ENCODE measurements at places on chromosomes 6 and 20.
A peak's percentile ranks its signal among the peaks of the same experiment; 100 is the strongest.

- no peak for DNase-seq
Observed at GRCh38 chr6:137743493-137743892, 123.6 kb upstream of the TNFAIP3 start.

GRCh38 chr20:62902926-62903615, 23.2 kb downstream of the DIDO1 start:
- DNase-seq, result no peak

DNA sequence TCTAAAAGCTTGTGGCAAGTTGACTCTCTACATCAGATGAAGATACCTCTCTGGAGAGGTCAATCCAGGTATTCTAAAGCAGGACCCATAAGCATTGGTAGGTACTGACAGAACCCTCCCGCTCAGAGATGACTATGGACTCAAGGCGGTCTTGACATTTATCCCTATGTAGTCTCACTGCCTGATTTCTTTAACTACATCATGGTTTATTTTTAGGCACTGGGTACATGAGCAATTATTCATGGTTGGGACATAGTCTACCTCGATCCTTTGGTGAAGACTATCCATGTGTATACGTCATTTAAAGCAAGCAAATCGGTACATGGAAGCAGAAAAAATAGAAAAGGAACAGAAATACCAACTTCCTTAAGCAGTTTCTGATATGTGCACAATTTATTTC, 136.2 kb upstream of the TAB2 start:
- DNase-seq, result no peak

GRCh38 chr6:52483671-52484003, 63.5 kb downstream of the EFHC1 start:
- DNase-seq, result no peak

GRCh38 chr6:46138281-46138680, 8.5 kb downstream of the ENPP4 start:
- no peak for DNase-seq

DNA sequence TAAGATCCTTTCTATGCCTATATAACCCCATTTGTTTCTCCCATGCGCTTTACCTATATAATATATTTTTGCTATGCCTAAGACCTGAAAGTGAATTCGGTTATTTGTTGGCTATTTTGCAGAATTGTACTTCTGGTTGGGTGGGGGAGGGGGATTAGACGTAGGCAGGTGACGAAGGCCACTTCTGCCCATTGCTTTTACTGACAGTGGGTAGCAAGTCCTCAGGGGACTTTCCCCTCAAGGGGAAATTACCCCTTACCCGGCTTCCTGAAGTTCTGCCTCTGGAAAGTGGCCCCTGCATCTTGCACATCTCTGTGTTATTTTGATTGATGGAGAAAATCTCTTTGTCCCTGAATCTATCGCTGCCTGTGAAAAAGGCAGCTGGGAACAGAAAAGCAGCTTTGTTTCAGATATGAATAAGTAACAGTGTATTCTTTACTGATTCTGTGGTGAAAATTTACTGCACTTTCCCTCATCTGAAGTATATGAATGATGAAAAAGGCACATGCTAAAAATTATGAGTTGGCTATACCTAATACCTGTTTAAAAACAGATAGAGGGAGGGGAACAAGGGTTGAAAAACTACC, 133.9 kb downstream of the UTRN start:
- no peak for DNase-seq

DNA sequence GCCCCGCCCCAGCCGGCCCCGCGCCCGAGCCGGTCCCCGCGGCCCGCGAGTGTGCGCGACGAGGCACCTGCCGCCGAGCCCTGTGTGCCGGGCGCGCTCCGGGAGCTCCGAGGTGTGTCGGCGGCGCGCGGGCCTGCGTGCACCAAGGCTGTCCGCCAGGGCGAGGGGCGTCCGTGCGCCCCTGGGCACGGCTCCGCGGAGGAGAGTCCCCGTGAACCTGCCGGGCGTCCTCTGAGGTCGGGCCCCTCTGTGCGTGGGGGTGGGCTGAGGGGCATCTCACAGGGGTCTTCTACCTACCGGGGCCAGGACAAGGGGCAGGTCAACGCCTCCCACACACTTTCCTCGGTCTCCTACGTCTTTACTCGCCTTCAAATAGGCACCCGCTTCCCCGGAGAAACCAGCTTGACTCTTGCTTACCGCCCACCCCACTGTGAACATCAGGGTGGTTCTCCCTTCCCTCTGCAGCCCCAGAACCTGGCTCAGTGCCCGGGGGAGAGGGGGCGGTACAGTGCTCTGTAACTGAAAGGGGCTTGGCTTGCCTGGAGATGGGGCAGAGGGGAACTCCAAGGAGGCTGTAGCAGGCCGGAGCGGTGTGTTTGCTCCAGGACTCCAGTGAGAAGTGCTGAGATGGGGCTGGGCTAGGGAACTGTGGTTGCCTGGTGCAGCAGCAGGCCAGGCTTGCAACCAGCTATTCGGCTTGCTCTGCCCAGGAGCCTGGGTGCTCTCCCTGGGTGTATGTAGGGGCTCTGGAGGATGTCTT, at the start of gene SAMD10:
Gene SAMD10 (minus strand): TSS at position 86 of the 760 bp plus-strand sequence. CDS start 175 bp downstream, outside the sequence.
- DNase-seq, result no peak

DNA sequence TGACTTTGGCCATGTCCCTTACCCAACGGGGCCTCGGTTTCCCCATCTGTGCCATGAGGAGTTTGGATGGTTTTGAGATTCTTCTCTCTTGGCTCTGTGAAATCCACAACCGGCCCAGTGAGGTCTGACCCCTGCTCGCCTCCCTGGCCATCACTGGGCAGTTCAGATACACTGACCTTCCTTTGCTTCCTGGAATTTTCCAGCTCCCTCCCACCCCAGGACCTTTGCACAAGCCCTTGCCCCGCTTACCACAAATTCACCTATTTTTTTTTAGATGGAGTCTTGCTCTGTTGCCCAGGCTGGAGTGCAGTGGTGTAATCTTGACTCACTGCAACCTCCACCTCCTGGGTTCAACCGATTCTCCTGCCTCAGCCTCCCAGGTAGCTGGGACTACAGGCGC, 12.6 kb upstream of the NOL4L start:
- no peak for DNase-seq

DNA sequence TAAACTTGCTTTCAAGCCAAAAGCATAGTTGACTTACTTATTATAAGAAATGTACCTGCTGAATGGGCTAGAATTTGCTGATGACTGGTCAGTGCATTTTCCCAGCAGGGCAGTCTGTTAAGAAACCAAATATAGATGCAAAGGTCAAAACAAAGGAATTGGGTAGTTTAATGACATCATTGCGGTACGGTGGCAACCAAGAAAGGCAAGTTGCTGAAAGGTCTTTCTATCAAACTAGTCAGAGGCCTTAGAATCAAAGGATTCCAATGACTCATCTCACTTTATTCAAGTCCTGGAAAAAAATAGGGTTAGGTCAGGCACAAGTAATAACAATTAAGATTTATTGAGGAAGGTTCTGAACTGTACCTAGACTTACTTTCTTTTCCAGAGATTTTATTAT, 76.4 kb downstream of the KIZ start:
- DNase-seq, result no peak

DNA sequence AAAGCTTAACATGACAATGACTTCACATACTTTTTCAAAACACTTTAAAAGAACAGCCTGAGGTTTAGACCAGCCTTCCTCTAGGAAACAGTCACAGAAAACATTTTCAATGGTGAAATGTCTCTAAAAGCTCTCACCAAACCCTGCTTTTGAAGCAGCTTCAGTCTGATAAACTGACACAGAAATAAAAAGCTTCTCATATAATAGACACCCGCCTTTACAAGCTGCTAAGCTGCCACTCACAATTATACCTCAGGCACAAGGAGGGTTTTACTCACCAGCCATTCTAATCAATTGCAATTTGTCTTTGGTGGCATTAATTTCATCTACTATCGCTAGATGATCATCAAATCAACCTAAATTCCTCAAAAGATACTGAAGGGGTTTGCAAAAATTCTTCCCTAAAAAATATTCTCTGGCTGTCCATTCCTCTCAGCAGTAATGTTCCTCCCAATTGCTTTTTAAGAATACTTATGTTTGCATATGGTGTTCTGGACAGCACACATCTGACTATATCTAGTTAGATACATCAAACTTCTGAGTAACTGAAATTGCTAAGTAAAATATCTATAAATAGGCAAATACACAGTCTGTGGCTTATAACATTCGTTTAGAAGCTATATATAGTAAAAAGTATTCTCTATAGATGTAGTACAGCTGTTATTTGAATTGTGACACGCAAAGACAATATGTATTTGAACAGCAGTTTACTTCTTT, 29.4 kb downstream of the KIF13A start:
- DNase-seq, result no peak

- DNase-seq, result no peak
Observed at GRCh38 chr20:32535953-32536823, 48.9 kb downstream of the NOL4L start.

- DNase-seq, result no peak
Observed at GRCh38 chr6:44730771-44731391, 343.4 kb downstream of the CDC5L start.

- no peak for DNase-seq
Observed at GRCh38 chr6:113921299-113921904, 49.5 kb downstream of the HDAC2 start.

- DNase-seq, result no peak
Observed at GRCh38 chr6:149551920-149552319, 6.1 kb upstream of the PPIL4 start.

DNA sequence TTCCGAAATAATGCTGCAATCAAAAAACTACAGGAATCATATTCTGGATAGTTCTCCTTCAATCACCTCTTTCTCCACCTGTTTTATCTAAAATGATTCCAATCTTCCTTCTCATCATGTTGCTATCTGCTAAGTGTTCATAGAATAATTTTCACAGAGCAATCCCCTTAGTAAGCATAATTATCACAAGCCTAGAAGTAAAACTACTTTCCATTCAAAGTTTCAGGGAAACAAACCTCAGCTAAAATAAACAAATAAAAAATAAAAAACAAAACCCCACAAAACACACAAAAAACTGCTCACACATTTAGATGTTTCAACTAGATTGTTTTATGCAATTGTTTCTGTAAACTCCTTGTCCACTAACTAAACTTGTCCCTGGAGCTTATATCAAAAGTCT, 291.2 kb downstream of the PHACTR1 start:
- DNase-seq, result no peak

DNA sequence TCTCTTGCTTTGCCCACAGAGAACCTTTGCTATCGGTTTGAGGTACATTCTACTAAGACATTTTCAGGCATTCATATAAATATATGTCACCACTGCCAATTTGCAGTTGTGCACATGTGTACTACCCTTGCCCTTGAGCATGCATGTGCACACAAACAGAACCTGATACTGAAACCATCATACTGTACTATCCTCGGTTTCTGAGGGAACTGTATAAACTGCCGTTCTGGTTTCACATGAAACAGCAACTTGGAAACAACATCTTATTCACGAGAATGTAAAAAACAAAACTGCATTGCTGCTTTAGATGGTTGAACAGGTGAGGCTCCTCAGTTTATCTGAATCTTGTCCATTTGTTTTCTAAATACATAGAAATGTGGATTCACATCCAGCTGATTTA, 151.2 kb upstream of the TMEM170B start:
- DNase-seq, result no peak

DNA sequence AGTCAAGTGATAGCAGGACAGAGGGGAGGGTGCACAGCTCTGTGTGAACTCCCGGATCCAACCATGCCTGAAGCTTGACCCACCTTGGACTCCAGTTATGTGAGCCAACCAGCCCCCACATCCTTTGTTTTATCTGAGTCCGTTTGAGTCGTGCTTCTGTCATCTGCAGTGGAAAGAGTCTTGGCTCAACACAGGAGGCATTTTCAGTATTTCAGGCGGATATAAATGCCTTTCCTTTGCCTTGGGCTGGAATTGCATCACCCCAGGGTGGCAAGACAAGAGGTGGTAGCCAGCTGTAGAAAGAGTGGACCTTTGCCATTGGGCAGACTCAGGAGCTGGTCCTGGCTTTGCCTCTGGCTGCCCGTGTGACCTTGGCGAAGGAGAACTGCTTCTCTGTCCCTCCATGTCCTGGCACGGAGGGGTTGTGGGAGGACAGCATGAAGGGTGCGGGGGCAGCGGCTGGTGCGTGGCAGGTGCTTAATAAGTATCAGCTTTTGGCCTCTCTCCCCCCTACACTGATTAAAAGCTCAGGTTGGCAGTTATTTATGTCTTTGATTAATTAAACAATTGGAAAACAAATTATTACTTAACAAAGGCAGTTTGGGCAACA, 42.6 kb upstream of the APCDD1L start:
- peak; percentile 46 for DNase-seq

DNA sequence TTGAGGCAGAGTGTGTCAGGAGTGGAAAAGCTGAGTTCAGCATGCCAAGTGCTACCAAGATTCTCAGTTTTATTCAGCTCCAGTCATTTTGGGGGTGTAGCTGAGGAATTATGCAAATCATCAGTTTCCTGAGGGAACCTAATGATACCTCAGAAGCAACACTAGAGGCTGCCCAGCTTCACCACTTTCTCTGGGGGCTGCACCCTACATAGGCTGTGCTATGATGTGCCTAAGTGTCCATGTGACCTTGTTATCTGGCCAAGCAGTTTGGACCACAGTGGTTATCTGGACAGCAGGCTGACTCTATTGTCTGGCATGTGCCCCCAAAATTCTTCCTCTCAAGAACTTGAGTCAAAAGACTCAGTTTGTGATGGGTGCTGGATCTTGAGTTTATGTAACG, 374.6 kb upstream of the SYNCRIP start:
- no peak for DNase-seq

GRCh38 chr6:126170433-126170832, 169.5 kb upstream of the CENPW start:
- no peak for DNase-seq

- DNase-seq, result peak; percentile 66
Observed at GRCh38 chr20:41617059-41617901, 897 bp downstream of the CHD6 start.

DNA sequence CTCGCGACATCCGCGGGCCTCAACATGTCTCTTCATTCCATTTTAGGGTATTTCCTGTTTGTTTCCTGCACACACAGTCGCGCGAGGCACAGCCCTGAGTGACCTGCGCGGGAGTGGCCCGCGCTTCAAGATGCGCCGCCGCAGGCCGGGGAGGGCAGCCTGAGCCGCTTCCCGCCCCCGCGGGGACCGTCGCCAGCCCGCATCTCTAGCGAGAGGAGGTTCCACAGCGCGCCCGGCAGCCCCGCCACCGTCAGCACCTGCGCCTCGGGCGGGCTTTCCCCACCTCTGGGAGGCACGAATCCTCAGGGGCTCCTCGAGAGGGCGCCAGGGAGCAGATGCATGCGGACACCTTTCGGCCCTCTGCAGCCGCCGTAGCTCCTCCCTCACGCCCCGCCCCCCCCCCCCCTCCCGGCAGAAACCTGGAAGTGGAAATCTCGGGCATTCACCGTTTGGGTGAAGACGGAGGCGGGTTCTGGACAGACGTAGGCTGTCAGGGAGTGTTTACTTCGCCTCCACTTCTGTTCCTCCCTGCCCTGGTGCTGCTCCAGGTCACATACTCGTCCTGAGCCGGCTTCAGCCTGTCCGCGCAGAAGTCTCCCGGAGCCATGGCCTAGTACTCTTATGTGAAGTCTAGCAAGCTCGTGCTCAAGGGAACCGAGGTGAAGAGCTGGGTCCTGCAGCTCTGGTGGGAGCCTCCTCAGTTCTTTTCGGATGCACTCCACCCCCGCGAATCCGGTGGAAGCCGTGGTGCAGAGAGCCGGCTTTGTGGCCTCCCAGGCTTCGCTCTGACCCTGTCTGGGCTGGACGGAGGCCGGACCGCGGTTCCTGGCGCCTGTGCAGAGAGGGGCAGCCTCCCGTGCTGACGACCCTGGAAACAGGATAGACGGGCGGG, 880.5 kb upstream of the DEFB115 start:
- peak; percentile 76 for DNase-seq

Measured in sigmoid colon (tissue), 7 donors.